ENCODE measurements at places on chromosomes 13 and 19. TPM values are rescaled to one million over a fixed set of nuclear protein-coding genes. Genes with fewer than 3 reads are reported as not detected.

DNA sequence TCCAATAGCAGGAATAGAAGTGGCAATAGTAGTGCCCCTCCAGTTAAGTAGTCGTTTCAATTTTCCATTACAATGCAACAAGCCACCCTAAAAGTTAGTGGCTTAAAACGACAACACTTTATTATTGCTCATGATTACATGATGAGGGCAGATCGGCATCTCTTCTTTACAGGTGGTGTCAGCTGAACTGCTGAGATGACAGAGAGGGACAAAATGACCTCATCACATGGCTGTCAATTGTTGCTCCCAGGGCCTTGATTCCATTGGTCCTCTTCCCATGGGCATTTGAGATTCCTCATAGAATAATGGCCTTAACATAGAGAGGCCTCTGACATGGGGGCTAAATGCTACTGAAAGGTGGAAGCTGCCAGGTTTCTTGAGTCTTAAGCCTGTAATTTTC lies 679.8 kb upstream of the KLHL1 start:
- DNase-seq = no peak
- H3K4me1 ChIP-seq = no peaks in the 10 kb centered on the region
- no peak overlapping the region for H3K4me3 ChIP-seq
- H3K27me3 ChIP-seq = no peaks in the 10 kb centered on the region
- no peaks in the 10 kb centered on the region for H3K36me3 ChIP-seq

The LMTK3 gene
- total RNA-seq = not detected

GRCh38 chr13:78032132-78032531 lies 113.5 kb upstream of the EDNRB start:
- no peaks in the 10 kb centered on the region for H3K27me3 ChIP-seq
- no peak for DNase-seq
- no peak overlapping the region for H3K4me3 ChIP-seq
- H3K36me3 ChIP-seq = no peaks in the 10 kb centered on the region
- no peaks in the 10 kb centered on the region for H3K4me1 ChIP-seq

The ZNF229 gene
- 4.2 TPM for total RNA-seq

- no peaks in the 10 kb centered on the region for H3K27me3 ChIP-seq
- no peak overlapping the region for H3K27ac ChIP-seq
Measured at GRCh38 chr13:100423375-100423774, 165.2 kb downstream of the GGACT start.

The YJEFN3 gene
- total RNA-seq = 2.2 TPM

DNA sequence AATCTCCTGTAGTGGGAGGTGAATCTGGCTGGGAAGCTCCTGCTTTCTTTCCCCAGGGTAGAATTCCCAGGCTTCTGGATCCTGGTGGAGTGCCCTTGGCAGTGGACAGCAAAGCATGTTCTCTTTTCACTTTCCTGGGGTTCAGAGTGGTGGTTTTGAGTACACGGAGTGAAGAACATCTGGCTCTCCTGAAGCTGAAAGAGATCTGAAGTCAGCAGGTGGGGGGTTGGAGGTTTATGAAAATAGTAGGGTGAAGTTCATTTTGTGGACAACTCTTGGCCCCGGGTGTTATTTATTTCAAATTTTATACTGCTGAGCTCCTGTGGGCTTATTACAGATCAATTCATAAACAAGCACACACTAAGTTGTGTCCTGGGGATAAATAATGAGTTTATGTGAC lies 497.3 kb downstream of the KLF5 start:
- no peaks in the 10 kb centered on the region for H3K27me3 ChIP-seq
- no peak overlapping the region for H3K4me3 ChIP-seq
- no peaks in the 10 kb centered on the region for H3K36me3 ChIP-seq
- no peak overlapping the region for H3K27ac ChIP-seq
- no peaks in the 10 kb centered on the region for H3K4me1 ChIP-seq

DNA sequence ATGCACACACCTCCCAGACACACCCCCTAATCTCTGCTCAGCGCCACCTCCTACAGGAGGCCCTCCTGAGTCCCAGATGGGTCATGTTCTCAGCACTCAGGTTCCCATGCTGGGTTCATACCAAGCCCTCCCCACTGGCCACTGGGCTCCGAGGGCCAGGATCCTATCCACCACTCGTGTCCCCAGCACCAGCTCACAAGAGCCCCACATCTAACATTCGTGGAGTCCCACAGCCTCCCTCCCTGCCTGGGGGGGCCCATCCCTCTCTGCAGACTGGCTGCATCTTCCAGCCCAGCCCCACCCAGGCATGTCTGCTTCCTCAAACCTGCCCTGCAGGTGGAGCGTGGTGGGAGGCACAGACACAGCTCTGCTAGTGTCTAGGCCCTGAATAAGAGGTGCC lies 227.4 kb downstream of the TUBA3C start:
- no peaks in the 10 kb centered on the region for H3K27me3 ChIP-seq
- H3K4me1 ChIP-seq = no peaks in the 10 kb centered on the region
- DNase-seq = no peak
- H3K36me3 ChIP-seq = no peaks in the 10 kb centered on the region
- no peak overlapping the region for H3K4me3 ChIP-seq

- peaks cover 18% of the 10 kb centered on the region for H3K36me3 ChIP-seq
- no peak overlapping the region for H3K4me3 ChIP-seq
- no peak overlapping the region for H3K27ac ChIP-seq
Measured at GRCh38 chr13:113598481-113598880, 13.9 kb downstream of the TFDP1 start.

The RXFP2 gene
- total RNA-seq = not detected

GRCh38 chr19:1521636-1522035 lies 2.2 kb upstream of the PLK5 start:
- H3K4me3 ChIP-seq = no peak overlapping the region
- peaks cover 41% of the 10 kb centered on the region for H3K27me3 ChIP-seq
- H3K27ac ChIP-seq = no peak overlapping the region
- peak; percentile 80 for DNase-seq

- no peak overlapping the region for H3K4me3 ChIP-seq
- H3K27ac ChIP-seq = no peak overlapping the region
- DNase-seq = no peak
Measured at GRCh38 chr19:5038631-5039271, 69.8 kb downstream of the KDM4B start.

The ZNF888 gene
- 3.9 TPM for total RNA-seq

- peaks cover 75% of the 10 kb centered on the region for H3K36me3 ChIP-seq
- DNase-seq = no peak
- H3K27me3 ChIP-seq = no peaks in the 10 kb centered on the region
Measured at GRCh38 chr19:5644037-5644436, 21.2 kb downstream of the SAFB start.

DNA sequence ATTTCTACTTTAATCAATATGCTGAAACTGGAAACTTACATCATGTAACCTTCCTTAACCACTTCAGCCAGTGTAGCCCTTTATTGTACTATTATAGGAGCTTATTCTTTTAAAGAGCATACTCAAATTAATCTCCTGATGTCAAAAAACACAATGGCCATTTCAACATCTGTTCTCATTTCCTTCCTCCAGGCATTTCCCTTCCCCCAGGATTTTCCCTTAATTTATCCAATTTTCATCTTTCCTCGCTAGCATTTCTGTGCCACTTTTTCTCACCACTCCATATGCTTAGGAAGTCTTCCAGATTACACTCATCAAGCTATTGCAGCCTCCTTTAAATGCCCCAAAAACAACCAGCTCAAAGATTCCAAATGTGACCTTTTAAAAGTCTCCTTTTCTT lies 265.0 kb downstream of the PCDH9 start:
- no peaks in the 10 kb centered on the region for H3K27me3 ChIP-seq
- no peaks in the 10 kb centered on the region for H3K36me3 ChIP-seq
- DNase-seq = no peak
- H3K4me3 ChIP-seq = no peak overlapping the region
- no peaks in the 10 kb centered on the region for H3K4me1 ChIP-seq
- H3K27ac ChIP-seq = no peak overlapping the region

GRCh38 chr19:38812841-38813320 lies at the start of gene LGALS4:
LGALS4 (minus strand) TSS chr19:38812945; CDS start chr19:38812886, 59 bp downstream.
- peaks cover 30% of the 10 kb centered on the region for H3K36me3 ChIP-seq
- no peaks in the 10 kb centered on the region for H3K27me3 ChIP-seq
- no peaks in the 10 kb centered on the region for H3K4me1 ChIP-seq
- peak within 1 kb of the TSS; percentile 18 for H3K27ac ChIP-seq
- no peak within 1 kb of the TSS for H3K4me3 ChIP-seq

The NLRP11 gene
- not detected for total RNA-seq

The CABP5 gene
- total RNA-seq = not detected

- DNase-seq = no peak
- peaks cover 37% of the 10 kb centered on the region for H3K27me3 ChIP-seq
- H3K4me1 ChIP-seq = peaks cover 16% of the 10 kb centered on the region
- H3K27ac ChIP-seq = no peak overlapping the region
- H3K4me3 ChIP-seq = peak overlapping the region; percentile 32
Measured at GRCh38 chr13:28099396-28100149, 803 bp downstream of the FLT3 start.

- H3K27me3 ChIP-seq = no peaks in the 10 kb centered on the region
- peak; percentile 97 for DNase-seq
- peaks cover 60% of the 10 kb centered on the region for H3K4me1 ChIP-seq
- H3K36me3 ChIP-seq = no peaks in the 10 kb centered on the region
- H3K27ac ChIP-seq = peak overlapping the region; percentile 86
- H3K4me3 ChIP-seq = no peak overlapping the region
Measured at GRCh38 chr13:30341815-30342570, 34.6 kb upstream of the KATNAL1 start.

The FXYD1 gene
- total RNA-seq = 39.1 TPM

- DNase-seq = no peak
- no peaks in the 10 kb centered on the region for H3K4me1 ChIP-seq
- H3K27me3 ChIP-seq = no peaks in the 10 kb centered on the region
Measured at GRCh38 chr13:41231025-41231677, 32.2 kb downstream of the MTRF1 start.

- peaks cover 19% of the 10 kb centered on the region for H3K36me3 ChIP-seq
- DNase-seq = no peak
- H3K27me3 ChIP-seq = no peaks in the 10 kb centered on the region
- peak overlapping the region; percentile 100 for H3K27ac ChIP-seq
- H3K4me1 ChIP-seq = peaks cover 30% of the 10 kb centered on the region
- peak overlapping the region; percentile 94 for H3K4me3 ChIP-seq
Measured at GRCh38 chr19:14519245-14519859, 1.2 kb upstream of the DNAJB1 start.

The LGI4 gene
- 29.0 TPM for total RNA-seq

The ZNF486 gene
- 2.9 TPM for total RNA-seq

The CFAP97D2 gene
- total RNA-seq = not detected

The ADAT3 gene
- total RNA-seq = 2.2 TPM

DNA sequence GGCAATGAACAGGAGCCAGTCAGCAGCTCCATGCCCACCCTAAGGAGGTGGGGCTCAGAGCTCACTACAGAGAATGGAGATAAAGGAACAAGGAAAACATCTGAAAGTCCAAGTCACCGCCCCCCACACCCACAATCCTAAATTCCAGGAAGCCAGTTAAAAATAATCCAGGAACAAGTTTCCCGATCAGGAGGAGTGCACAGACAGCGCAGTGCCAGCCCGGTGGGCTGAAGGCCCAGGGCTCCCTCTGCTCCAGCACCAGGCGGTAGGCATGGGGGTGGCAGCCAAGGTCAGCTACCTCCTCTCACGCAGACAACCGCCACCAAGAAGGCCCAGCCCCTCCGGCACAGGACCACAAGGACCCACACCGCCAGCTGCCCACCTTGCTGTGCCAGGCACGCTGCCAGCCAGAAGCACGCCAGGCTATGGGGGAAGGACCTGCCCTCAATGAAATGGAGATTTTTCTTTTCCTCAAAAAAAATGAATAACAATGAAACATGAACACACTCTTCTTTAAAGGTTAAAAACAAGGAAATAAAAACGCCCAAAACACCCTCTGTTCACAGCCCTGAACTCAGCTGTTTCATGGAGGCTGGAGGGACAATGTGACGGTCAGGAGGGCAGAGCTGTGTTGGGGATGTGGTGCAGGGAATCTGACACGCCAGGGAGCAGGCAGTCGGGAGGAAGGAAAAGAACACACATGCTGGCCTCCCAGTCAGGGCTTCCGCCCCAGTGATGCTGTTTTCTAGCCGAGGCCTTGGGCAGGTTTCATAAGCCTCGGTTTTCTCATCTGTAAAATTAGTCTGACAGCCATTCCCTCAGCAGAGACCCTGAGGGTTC lies 11.0 kb downstream of the STK24 start:
- DNase-seq = peak; percentile 68
- no peak overlapping the region for H3K4me3 ChIP-seq
- H3K4me1 ChIP-seq = peaks cover 54% of the 10 kb centered on the region
- H3K27me3 ChIP-seq = no peaks in the 10 kb centered on the region
- H3K27ac ChIP-seq = peak overlapping the region; percentile 55

DNA sequence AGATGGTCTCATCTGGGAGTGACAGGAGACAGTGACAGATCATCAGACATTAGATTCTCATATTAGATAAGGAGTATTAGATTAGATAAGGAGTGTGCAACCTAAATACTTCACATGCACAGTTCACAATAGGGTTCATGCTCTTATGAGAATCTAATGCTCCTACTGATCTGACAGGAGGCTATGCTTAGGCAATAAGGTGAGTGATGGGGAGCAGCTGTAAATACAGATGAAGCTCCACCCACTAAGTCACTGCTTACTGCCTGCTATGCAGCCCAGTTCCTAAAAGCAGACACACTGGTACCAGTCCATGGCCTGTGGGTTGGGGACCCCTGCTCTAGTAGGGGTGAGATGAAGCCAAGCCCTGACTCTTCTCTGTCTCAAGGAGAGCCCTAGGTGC lies 10.0 kb upstream of the IGFL3 start:
- no peaks in the 10 kb centered on the region for H3K36me3 ChIP-seq
- H3K27ac ChIP-seq = no peak overlapping the region
- H3K27me3 ChIP-seq = no peaks in the 10 kb centered on the region
- H3K4me3 ChIP-seq = no peak overlapping the region
- H3K4me1 ChIP-seq = peaks cover 21% of the 10 kb centered on the region

- H3K27me3 ChIP-seq = no peaks in the 10 kb centered on the region
- H3K27ac ChIP-seq = peak overlapping the region; percentile 39
- no peaks in the 10 kb centered on the region for H3K36me3 ChIP-seq
- no peak for DNase-seq
Measured at GRCh38 chr13:76637641-76638141, 248.5 kb downstream of the KCTD12 start.

- no peaks in the 10 kb centered on the region for H3K36me3 ChIP-seq
- no peak for DNase-seq
- H3K4me1 ChIP-seq = no peaks in the 10 kb centered on the region
- H3K27me3 ChIP-seq = no peaks in the 10 kb centered on the region
- no peak overlapping the region for H3K27ac ChIP-seq
- H3K4me3 ChIP-seq = no peak overlapping the region
Measured at GRCh38 chr19:40388481-40388880, 1.5 kb downstream of the HIPK4 start.

DNA sequence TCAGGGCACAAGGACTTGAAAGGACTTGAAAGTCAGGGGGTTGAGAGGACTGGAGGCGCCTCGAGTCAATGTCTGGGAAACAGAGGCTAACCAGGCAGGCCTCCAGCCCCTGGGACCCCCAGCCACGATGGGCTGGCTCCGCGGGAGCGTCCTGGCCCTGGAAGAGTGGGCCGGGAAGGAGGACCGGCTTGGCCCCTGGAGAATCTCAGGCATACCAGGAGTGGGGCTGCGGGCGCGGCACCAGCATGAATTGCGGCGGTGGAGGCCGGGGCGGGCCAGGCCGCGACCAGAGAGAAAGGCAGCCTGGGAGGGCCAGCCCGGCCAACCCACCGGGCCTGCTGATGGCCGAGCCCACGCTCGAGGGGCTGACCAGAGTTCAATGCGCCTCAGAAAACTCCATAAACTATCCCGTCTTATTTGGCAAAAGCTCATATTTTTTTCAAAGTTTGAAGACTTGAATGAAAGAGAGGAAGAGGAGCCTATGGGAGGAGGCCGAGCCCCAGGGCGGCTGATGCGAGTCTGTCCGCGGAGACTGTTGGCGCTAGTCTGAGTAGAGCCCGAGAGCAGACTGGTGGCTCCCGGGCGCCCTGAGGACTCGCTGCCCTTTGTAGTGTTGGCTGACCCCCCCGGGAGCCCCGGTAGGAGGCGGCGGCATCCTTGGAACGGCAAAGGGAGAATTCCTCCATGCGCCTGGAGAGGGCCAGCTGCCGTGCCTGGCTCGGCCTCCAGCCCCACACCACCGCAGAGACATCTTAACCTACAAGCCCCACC lies 68.0 kb downstream of the MLLT1 start:
- H3K4me3 ChIP-seq = no peak overlapping the region
- H3K27me3 ChIP-seq = no peaks in the 10 kb centered on the region
- DNase-seq = peak; percentile 63
- peaks cover 8% of the 10 kb centered on the region for H3K4me1 ChIP-seq
